ENCODE measurements at places on chromosomes 4 and X. TPM values are rescaled to one million over a fixed set of nuclear protein-coding genes. Genes with fewer than 3 reads are reported as not detected.

Gene DCHS2
- 7.6 TPM for total RNA-seq

DNA sequence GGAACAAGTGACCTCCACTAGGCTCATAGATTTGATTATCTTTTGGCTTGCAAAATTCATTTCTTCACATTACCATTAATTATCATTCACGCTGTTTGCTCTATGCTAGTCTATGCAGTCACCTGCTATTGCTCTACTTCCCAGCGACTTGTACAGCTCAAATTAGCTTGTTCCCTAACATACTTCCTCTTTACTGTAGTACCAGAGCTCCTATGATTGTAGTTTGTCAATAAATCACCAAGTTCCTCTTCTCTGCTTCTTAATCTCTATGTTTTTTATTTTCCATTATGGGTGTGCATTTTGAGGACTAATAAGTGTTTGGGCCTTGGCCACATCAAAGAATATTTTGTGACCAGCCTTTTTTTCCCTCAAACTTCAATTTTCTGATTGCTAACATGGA, 6.2 kb upstream of the GSPT2 start:
- H3K4me1 ChIP-seq = no peaks in the 10 kb centered on the region
- no peaks in the 10 kb centered on the region for H3K36me3 ChIP-seq
- no peak overlapping the region for H3K27ac ChIP-seq
- H3K27me3 ChIP-seq = no peaks in the 10 kb centered on the region
- no peak for DNase-seq
- H3K4me3 ChIP-seq = no peak overlapping the region

GRCh38 chrX:45801554-45801953, 600.9 kb upstream of the DIPK2B start:
- DNase-seq = peak; percentile 38
- H3K27ac ChIP-seq = 0 out of 2 replicates have a peak overlapping the region, but pooled peaks have one; percentile 35
- H3K4me1 ChIP-seq = peaks cover 67% of the 10 kb centered on the region
- no peaks in the 10 kb centered on the region for H3K27me3 ChIP-seq
- no peaks in the 10 kb centered on the region for H3K36me3 ChIP-seq

Gene NDST3
- total RNA-seq = 0.31 TPM

GRCh38 chr4:142413485-142413884, 432.6 kb downstream of the INPP4B start:
- H3K36me3 ChIP-seq = no peaks in the 10 kb centered on the region
- H3K27me3 ChIP-seq = no peaks in the 10 kb centered on the region
- peaks cover 7% of the 10 kb centered on the region for H3K4me1 ChIP-seq
- no peak for DNase-seq
- H3K4me3 ChIP-seq = no peak overlapping the region

Gene UGT8
- 47.1 TPM for total RNA-seq

GRCh38 chrX:51747671-51748070, 4.4 kb downstream of the GSPT2 start:
- DNase-seq = no peak
- H3K36me3 ChIP-seq = no peaks in the 10 kb centered on the region
- H3K4me1 ChIP-seq = peaks cover 7% of the 10 kb centered on the region
- no peaks in the 10 kb centered on the region for H3K27me3 ChIP-seq
- no peak overlapping the region for H3K4me3 ChIP-seq
- no peak overlapping the region for H3K27ac ChIP-seq

DNA sequence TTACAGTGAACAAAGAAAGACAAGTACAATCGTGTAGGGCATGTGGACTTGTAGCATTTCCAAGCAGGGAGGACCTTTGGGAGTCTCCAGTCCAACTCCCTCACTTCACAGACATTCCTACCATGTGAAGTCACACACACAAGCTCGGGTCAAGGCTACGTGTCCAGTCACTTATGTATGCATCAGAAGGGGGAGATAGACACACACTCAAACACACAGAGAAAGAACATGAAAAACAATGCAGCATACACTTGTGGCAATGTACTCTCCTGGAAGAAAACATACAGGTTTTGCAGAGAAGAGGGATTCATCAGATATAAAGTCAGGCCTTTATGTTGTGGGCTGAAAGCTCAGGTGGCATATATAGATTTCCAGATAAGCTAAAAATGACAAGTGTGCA, 136.1 kb upstream of the MID1 start:
- no peaks in the 10 kb centered on the region for H3K36me3 ChIP-seq
- 0 out of 2 replicates have a peak overlapping the region, but pooled peaks have one; percentile 87 for H3K27ac ChIP-seq
- DNase-seq = peak; percentile 19
- no peak overlapping the region for H3K4me3 ChIP-seq
- H3K4me1 ChIP-seq = peaks cover 32% of the 10 kb centered on the region
- no peaks in the 10 kb centered on the region for H3K27me3 ChIP-seq

DNA sequence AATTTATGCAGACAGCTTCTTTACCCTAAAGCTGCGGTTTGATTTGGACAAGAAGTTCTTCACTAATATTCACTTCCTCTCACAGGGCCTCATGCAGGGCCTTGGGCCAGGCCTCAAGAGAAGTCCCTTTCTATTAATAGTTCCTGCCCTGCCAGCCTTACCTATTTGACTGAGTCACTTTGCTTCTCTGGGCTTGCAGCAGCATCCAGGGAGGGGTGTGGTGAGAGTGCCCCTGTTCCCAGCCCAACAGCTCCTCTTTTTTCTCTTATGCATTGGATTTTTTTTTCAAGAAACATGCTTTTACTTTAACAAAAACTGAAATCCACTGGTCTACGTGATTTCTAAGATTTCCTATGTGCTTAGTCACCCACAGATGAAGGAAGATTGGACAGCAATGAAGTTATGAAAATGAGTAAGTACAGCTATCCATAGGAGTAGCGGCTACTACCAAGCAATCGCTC, 26.7 kb downstream of the FAM156B start:
- no peaks in the 10 kb centered on the region for H3K36me3 ChIP-seq
- no peak for DNase-seq
- H3K27ac ChIP-seq = no peak overlapping the region
- H3K27me3 ChIP-seq = no peaks in the 10 kb centered on the region
- H3K4me3 ChIP-seq = no peak overlapping the region

DNA sequence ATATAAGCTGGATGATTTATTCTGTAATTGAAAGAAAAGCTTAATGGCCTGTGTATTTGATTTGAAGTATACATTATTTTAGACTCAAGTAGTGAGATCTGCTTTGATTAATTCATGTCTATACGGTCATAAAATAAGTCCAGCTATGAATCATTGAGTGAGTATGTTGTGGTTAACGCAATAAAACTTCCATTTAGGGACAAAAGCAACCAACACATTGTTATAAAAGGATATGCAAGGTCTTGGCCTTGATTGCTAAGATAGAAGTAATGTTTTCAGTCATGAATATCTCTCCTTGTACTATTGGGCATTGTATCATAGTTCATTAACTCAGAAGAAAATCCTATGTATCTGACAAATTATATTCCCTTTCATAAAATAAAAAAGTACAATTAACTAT, 162.1 kb downstream of the EPHA5 start:
- H3K4me1 ChIP-seq = no peaks in the 10 kb centered on the region
- no peak overlapping the region for H3K4me3 ChIP-seq
- H3K36me3 ChIP-seq = no peaks in the 10 kb centered on the region

Gene ZAR1
- total RNA-seq = 1.6 TPM

DNA sequence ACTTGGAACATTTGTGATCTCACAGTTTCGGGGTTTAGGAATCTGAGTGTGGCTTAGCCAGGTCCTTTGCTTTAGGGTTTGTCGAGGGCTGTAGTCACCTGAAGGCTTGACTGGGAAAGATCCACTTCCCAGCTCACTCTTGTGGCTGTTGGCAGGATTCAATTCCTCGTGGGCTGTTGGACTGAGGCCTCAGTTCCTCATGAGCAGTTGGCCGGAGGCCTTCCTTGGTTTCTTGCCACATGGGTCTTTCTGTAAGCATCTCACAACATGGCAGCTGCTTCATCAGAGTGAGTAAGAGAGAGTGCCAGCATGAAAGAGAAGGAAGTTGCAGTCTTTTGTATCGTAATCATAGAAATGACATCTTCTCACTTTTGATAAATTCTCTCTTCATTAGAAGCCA, 11.1 kb downstream of the TXLNG start:
- no peak overlapping the region for H3K27ac ChIP-seq
- DNase-seq = no peak
- H3K36me3 ChIP-seq = peaks cover 4% of the 10 kb centered on the region
- H3K27me3 ChIP-seq = no peaks in the 10 kb centered on the region

- no peak overlapping the region for H3K4me3 ChIP-seq
- H3K4me1 ChIP-seq = peaks cover 16% of the 10 kb centered on the region
- H3K27ac ChIP-seq = no peak overlapping the region
- no peak for DNase-seq
These were observed 203.4 kb downstream of the ZNF674 start for GRCh38 chrX:46341767-46342322.

DNA sequence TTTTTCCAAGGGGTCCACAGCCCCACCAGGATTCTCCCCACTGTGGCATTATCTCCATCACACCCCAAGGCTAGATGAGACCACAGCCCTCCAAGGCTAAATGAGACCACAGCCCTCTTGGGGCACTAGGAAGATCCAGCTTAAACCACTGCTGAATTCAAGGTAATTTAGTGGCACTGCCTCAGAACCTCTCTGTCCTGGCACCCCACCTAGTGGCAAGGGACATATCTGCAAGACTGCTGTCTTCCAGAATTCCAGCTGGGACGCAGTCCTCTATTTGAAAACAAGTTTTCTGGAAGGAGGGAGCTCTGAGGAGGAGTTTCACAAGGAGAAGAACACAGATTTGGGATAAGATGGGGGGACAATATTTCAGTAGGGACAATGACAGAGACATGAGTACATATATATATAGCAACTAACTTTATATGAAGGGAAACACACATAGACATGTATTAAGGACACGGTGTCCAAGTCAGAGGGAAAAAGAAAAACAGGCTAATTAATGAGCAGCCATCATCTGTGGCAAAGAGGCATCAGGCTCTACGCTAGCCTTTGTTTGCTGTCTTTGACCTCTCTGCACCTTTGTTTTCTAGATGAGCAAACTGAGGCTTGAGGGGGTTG, 9.3 kb downstream of the CETN2 start:
- DNase-seq = peak; percentile 74
- no peak overlapping the region for H3K27ac ChIP-seq
- H3K4me3 ChIP-seq = no peak overlapping the region
- peaks cover 5% of the 10 kb centered on the region for H3K4me1 ChIP-seq

Gene SLC10A6
- not detected for total RNA-seq

- DNase-seq = peak; percentile 85
- no peaks in the 10 kb centered on the region for H3K36me3 ChIP-seq
- H3K27me3 ChIP-seq = no peaks in the 10 kb centered on the region
- no peak overlapping the region for H3K4me3 ChIP-seq
These were observed 168.7 kb downstream of the SCFD2 start for GRCh38 chr4:53196882-53197771.

DNA sequence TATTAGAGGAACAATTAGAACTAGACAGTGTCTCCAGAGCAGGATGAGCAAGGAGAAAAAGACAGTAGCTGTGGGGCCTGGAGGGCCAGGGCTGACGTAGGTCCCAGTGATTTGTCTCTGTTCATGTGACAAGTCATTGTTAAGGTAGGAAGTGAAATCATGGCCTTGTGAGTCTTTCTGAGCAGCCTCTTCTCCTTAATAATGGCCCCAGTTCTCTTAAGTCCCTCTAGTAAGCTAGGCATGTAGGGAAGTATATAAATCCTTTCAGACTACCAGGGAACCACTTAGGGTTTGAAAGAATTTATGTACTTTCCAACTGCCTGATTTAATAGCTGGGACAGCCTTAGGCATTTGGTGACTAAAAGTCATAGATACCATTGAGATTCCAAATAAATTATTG, 133.0 kb downstream of the KLHL8 start:
- peaks cover 12% of the 10 kb centered on the region for H3K36me3 ChIP-seq
- H3K27ac ChIP-seq = no peak overlapping the region
- H3K27me3 ChIP-seq = no peaks in the 10 kb centered on the region
- DNase-seq = no peak

GRCh38 chr4:8756816-8757215, 114.8 kb downstream of the HMX1 start:
- DNase-seq = no peak
- no peaks in the 10 kb centered on the region for H3K27me3 ChIP-seq
- no peaks in the 10 kb centered on the region for H3K36me3 ChIP-seq

Gene FAT4
- total RNA-seq = 6.1 TPM

Gene ZFP92
- 0.52 TPM for total RNA-seq

Gene DRD5
- 0.24 TPM for total RNA-seq

GRCh38 chrX:72382202-72382595, 76.5 kb upstream of the CITED1 start:
- no peaks in the 10 kb centered on the region for H3K36me3 ChIP-seq
- H3K4me3 ChIP-seq = no peak overlapping the region
- H3K4me1 ChIP-seq = no peaks in the 10 kb centered on the region
- H3K27me3 ChIP-seq = no peaks in the 10 kb centered on the region

- H3K4me1 ChIP-seq = no peaks in the 10 kb centered on the region
- DNase-seq = no peak
These were observed 17.8 kb upstream of the EDNRA start for GRCh38 chr4:147463065-147463464.

GRCh38 chr4:134628066-134628465, 426.5 kb upstream of the PABPC4L start:
- no peak overlapping the region for H3K27ac ChIP-seq
- no peaks in the 10 kb centered on the region for H3K36me3 ChIP-seq
- H3K27me3 ChIP-seq = no peaks in the 10 kb centered on the region
- no peak overlapping the region for H3K4me3 ChIP-seq
- H3K4me1 ChIP-seq = peaks cover 32% of the 10 kb centered on the region
- no peak for DNase-seq

DNA sequence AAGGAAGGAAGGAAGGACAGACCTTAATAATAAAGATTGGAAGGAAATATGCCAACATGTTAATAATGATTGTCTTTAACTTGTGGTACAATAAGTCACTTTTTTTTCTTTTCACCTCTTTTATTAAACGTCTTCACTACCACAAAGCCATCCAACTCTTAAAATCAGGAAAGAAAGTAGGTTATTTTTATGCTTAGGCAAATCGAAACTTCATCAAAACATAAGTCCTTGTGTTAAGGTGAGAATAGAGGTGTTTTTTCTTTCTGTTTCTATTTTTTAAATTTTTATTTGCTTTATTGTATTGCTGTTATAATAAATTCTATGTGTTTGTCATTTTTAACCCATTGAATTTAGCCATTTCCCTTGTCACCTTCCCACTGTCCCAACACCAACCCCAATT, 26.5 kb downstream of the BLOC1S4 start:
- H3K4me3 ChIP-seq = no peak overlapping the region
- no peak overlapping the region for H3K27ac ChIP-seq
- H3K4me1 ChIP-seq = no peaks in the 10 kb centered on the region
- DNase-seq = no peak

DNA sequence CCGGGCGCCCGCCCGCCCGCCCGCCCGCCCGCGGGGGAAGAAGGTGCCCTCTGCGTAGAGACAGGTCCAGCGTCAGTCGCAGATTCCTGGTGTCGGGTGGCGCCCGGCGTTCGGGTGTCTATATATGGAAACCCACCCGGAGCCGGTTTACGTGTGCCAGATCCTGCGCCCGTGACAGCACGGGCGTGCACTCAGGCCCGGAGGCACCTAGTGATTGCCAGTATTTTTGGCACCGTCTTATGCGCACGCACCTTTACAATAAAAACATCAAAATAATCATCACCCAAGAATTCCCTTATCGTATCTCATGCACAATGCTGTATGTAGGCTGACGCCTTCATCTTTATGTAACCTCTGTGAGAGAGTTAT, 519 bp downstream of the SLC25A4 start:
- peak overlapping the region; percentile 90 for H3K4me3 ChIP-seq
- peaks cover 8% of the 10 kb centered on the region for H3K27me3 ChIP-seq
- peaks cover 12% of the 10 kb centered on the region for H3K36me3 ChIP-seq

All from GM23338 (cell line).